AG09309 (cell line): ENCODE measurements at places on chromosomes 6 and 20.
A peak's percentile ranks its signal among the peaks of the same experiment; 100 is the strongest.

DNA sequence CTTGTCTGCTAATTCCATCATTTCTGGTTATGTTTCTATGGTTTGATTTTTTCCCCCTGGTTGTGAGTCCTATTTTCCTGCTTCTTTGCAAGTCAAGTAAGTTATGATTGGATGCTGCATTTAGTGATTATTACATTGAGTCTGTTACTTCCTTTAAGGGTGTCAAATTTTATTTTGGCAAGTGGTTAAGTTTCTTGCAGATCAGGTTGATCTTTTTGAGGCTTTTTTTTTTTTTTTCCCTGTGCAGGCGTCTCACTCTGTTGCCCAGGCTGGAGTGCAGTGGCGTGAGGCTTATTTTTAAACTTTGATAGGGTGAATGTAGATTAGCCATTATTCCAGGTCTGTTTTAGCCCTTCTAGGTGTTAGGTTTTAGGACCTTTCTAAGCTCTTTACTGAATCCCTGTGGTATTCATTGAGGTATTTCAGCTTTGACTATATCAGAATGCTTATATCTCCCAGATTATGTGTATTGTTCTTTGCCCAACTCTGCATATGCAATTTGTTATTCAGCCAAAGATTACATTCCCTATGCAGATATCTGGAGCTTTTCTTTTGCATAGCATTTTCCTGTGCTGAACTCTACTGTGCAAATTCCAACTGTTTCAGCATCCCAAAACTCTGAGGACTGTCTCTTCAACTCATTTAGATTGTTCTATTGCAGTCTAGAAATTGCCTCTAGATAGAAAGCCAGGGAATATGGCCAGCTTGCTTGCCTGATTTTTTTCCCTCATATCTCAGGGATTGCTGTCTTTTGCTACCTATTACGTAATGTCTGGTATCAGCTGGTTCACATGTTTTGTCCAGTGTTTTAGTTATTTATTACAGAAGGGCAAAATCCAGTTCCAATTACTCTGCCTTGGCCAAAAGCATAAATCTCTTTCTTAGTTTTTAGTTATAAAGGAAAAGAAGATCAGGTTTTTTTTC is 113.3 kb downstream of the AFG1L start:
- DNase-seq: peak; percentile 27

- no peak for DNase-seq
These were observed 141.3 kb downstream of the TRMT11 start for GRCh38 chr6:126127659-126128058.

GRCh38 chr20:62358171-62359042 is 8.7 kb downstream of the LAMA5 start:
- DNase-seq: no peak

GRCh38 chr20:46634528-46634927 is 16.7 kb downstream of the SLC13A3 start:
- no peak for DNase-seq

DNA sequence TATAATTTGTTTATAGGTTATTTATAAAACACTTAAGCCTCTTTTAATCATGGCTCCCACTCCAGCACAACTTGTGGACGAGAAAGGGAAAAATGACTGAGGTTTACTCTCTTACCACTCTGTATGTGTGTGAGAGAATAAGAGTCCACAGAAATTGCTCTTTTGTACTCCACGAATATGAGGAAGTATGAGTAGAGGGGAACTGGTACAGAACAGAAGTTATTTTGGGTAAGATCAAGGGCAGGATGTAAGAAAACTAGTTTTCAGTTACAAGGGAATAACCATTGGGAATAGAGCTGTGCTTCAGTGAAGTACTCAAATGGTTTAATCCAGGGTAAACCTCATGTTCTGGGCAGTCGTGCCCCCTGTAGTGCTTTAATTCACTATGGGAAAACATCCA is 72.6 kb downstream of the REV3L start:
- no peak for DNase-seq

- no peak for DNase-seq
These were observed 23.4 kb upstream of the PTGIS start for GRCh38 chr20:49591217-49591865.

DNA sequence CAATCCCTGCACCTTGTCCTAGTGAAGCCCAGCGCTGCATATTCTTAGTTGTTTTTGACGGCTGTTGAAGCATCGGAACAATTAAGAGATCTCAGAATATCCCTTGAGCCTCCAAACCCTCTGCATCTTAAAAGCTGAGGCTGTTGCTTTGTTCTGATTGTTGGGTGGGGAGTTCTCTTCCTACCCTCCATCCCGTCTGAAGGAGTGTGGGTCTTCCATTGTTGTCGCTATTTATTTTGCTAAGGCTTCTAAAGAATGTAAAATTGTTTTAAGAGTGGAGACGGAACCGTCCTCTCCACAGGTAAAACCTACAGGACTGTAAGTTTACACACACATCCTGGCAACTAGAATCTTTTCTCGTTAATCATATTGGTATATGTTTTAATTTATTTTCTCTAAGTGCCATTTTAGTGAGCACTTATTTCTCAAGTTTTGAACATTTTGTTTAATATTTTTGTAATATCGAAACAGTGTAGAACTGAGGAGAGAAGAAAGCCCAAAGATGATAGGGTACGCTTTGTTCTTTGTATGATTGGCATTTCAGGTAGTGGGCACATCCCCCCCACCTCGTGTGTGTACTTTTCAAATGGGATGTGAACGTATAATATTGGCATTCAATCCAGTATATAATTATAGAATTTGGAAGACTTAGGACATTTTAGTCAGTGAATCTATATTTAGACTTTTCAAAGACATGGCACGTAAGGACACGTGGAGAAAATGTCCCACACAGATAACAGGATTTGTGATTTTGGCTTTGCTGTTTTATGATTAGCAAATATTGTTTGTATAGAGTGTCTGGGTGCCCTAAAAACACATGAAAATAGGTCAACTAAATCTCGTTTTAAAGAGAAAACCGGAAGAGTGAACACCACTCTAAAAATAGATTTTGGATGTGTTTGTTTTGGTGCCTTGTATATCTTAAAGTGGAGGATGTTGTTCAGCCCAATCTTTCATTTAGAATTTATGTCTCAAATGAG is 1.3 kb downstream of the RNF146 start:
- no peak for DNase-seq

DNA sequence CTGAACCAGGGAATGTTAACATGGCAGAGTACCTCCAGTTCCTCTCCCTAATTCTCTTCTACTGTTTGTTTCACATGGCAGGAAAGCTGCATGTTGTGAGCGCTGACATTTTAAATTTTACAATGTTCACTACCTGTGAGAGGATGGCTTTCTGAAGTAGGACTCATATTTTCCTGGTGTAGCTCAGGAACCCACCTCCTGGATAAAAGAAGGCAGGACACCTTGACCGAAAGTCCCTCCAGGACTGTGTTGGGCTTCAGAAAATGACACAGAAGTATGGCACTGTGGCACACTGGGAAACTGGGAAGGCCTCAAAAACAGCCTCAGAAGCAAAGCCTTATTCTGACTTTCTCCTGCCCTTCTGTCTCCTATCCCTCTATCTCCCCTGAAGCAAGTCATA is 33.3 kb downstream of the PTPRK start:
- DNase-seq: no peak

DNA sequence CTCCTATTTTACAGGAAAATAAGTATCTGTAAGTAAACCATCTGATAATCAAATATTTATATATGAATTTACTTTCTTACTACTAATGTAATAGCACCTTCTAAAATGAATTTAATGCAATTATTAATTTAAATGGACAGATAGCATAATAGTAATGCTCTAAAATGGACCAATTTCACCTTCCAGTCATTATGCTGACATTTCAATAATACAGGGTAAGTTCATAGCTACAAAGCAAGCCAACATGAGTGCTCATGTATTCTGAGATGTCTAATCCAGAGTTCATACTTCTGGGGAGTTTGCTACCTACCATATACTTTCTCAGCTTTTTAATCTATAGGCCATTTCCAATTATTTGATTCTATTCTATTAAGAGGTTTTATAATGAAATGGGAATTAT is 11.6 kb downstream of the ENPP5 start:
- no peak for DNase-seq

DNA sequence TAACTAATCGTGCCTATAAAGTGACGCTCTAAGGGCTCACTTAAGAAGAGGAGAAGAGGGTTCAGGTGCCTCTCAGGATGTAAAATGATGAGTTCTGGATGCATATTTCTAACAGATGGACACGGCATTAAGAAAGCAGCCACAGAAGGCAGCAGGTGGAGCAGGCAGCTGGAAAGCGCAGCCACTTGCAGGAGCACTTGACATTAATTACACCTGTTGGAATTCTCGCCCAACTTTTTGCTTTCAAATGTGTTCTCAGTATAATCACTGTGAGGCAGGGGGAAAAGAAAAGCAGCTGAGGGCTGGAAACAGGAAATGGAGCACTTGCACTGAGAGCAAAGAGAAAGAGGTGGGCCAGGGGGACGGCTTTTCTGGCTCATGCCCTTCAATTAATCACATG is 164.2 kb downstream of the NKAIN2 start:
- no peak for DNase-seq

GRCh38 chr20:19885594-19885938 is 127.5 kb downstream of the RIN2 start:
- no peak for DNase-seq

DNA sequence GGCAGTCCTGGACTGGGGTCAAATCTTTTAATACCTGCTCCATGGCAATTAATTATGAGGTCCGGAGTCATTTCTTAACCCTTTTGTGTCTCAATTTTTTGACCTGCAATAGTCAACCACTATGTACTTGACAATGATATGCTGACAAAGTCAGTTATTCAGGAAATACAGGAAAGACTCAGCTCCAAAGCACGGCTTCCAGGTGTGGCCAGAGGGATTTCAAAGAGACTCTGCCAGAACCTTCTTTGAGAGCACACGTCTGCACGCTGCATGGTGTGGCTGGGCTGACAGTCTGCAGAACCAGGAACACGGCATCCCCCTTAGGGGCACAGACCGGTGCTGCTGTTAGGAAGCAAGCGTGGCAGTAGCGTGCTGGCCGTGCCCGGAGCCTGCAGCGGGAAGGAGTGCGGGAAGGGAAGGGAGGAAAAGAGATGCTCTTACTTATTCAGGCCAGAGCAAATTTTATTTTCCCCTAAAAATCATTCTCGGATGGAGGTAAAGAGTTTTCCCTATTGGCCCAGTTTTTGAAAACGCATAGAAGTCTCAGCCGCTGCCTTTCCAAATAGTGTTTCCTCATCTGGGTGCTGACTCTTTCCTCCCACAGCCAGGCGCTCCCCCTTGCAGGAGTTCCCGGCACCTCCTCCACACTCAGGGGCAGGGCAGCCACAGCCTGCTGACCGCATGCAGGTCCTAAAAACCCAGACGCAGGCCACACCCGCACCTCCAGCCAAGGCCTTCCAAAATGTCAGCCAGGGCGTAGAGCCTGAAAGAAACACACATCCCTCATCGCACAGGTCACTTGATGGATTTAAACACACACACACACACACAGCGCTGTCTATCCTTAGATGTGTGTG is 187.4 kb upstream of the SNX9 start:
- DNase-seq: no peak

- DNase-seq: no peak
These were observed 655.0 kb downstream of the QKI start for GRCh38 chr6:164069350-164069990.

- no peak for DNase-seq
These were observed 202.2 kb downstream of the ATXN1 start for GRCh38 chr6:16559071-16559470.

GRCh38 chr6:42131531-42131930 is 10.9 kb downstream of the C6orf132 start:
- no peak for DNase-seq

DNA sequence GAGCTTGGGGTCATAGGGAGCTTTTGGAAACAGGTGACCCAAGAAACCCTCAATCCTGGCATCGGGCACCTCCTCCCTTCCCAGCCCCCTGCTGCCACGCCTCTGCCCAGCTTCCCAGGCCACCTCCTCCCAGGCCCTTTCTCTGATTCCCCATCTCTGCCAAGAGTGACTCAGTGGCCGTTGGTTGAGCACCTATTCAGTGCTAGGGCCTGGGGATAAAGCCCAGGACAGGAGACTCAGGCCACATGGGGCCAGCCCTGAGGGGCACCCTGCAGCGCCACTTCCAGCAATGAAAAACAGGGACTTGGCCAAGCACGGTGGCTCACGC is 110.1 kb downstream of the ASXL1 start:
- no peak for DNase-seq

DNA sequence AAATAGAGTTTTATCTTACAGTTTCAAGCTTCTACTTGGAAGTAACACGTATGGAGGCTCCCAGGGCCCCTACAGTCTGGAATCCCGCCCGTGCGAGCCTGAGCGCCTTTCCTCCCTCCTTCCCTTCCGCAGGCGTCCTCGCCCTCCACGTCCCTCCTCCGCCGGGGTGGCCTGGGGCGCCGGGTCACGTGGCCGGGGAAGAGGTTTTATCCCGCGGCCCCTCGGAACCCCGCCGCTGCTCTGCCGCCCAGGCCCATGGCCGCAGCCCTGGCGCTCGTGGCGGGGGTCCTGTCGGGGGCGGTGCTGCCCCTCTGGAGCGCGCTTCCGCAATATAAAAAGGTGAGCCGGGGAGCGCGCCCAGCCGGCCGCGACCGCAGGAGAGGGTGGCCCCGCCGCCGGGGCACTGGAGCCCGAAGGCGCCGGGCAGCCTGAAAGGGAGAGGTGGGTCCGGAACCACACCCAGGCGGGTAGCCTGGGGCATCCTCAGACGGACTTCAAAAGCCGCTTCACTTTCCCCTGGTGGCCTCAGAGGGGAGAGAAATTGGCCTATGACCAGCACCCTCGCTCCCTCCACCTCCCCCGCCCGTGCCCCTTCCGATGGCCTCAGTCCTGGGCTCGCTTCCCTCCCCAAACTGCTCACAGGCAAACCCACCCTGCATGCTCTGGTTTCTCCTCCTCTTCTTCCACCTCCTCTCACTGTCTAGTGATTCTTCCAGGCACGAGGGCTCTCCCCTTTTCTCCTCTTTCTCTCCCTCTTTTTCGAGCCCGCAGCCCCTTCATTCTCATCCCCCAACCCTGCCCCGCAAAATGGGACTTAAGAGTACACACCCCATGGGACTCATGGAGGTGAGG is at the start of gene CLPSL2:
TSS of gene CLPSL2 (plus strand) at position 235 of the 852 bp plus-strand sequence. CDS start at position 256, 21 bp downstream.
- DNase-seq: no peak

DNA sequence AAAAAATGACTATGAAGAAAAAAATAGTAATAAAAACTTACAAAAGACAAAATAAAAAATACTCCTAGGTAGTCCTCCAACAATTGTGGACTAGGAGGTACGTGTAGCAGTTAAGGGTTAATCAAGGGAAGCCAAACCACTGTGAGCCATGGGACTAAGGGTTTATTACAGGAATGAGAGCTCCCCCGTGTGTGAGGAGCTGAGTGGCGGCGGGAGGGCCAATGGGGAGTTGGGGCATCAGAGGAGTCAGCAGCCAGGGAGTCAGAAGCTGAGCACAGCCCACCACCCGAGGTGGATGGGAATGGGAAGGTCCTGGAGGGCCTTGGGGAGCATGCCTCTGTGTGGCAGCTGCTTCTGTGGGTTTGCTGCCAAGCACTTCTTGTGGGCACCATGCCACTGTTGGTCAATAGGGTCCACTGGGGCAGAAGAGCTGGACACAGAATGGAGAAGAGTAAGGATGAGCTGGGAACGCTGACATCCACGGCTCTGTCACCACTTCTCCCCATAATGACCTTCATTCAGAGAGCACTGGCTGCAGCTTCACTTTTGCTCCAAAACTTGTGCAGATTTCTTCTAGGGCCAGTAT is 373.3 kb downstream of the CDKAL1 start:
- no peak for DNase-seq
